CD4-positive, alpha-beta T cell treated with Interferon gamma for 1 hour (primary cell): ENCODE measurements at places on chromosomes 4 and X.

DNA sequence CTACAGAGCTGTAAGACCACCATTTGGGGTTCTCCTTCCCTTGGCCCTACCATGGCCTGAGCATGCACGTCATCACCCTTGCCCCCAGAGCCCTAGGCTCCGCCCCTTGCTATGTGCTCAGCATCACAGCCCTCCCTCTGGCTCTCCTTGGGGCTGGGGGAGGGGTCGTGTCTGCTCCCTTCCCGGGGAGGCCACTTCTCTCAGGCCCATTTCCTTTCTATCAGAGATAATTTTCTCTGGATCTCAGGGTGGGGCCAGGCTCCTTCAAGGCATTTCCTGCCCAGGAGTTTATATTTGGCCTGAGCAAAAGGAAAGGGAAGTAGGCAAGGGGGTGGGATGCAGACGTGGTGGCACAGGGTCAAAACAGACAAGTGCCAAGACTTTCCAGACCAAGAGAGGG lies 55.9 kb downstream of the STARD8 start:
- no peak for DNase-seq

GRCh38 chrX:48936429-48937053 lies 17.7 kb upstream of the PIM2 start:
- DNase-seq: no peak

DNA sequence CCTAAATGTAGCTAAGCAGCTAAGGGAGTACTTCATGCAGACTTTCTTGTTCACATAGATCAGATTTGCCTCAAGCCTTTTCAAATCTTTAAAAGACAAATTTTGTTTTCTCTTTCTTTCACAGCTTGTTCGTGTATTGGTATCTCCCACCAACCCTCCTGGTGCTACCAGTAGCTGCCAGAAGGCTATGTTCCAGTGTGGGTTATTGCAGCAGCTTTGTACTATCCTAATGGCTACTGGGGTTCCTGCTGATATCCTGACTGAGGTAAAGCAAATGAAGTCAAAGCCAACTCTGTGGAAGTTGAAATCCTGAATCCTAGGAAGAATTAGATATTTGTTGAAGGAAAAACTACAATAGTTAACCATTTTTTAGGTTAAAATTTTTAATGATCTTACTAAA lies 62.6 kb downstream of the USO1 start:
- DNase-seq: no peak

DNA sequence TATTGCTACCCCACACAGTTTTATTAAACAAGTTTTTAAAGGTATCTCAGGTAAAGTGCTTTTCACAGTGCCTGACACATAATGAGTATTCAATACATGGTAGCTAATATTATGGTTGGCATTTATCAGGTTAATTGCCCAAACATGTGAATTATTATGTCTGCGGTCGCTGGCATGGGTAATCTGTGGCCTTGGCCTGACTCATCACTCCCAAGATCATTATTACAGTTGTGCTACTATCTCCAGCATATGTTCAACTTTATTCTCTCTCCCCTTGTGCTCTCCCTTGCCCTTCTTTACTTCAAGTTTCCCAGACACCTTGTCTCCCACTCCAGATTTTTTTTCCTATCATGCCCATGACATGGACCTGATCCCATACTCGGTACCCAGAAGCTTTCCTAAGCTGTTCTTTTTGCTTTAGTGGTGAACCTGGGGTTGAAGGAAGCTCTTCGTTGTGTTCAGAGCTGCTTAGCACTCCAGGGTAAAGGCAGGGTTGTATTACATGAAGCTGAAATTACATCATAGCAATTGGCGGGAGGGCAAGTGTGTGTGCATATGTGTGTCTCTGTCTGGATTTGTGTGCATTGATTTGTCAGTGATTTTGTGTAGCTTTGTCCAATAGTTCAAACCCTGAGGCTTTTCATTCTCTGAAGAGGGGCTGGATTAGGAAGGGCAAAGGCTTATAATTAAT lies 176.5 kb upstream of the NRK start:
- DNase-seq: no peak

DNA sequence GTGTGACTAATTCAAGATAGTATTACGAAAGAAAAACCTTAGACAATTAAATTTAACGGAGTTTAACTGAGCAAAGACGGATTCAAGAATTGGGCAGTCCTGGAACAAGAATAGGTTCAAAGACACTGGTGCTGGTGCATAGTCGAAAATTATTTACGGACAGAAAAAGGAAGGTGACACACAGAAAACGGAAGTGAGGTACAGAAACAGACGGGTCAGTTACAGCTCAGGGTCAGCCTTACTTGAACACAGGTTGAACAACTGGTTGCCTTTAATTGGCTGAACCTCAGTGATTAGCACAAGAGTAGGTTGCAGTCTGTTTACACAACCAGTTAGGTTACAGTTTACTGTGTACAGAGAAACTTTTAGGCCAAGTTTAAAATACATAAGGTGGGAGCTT lies 31.5 kb downstream of the KLHL8 start:
- no peak for DNase-seq

DNA sequence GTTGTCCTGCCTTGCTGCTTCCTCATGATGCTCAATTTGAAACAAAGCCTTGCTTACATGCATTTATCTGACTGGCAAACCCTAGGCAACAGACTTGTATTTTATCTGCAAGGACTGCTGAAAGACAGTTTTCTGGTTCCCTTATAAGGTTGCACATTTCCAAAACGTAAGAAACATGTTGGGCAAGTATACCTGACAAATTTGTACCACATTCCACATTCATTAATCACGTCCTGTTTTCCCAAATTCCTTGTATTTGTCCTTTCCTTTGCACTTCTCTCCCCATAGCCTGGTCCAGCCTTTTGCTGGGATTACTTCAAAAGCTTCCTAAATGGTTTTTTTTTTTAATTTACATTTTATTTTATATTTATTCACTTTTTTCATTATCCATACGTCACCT lies 310.1 kb downstream of the PPP3CA start:
- no peak for DNase-seq

- DNase-seq: no peak
Observed at GRCh38 chr4:129345609-129346008, 249.7 kb downstream of the C4orf33 start.

DNA sequence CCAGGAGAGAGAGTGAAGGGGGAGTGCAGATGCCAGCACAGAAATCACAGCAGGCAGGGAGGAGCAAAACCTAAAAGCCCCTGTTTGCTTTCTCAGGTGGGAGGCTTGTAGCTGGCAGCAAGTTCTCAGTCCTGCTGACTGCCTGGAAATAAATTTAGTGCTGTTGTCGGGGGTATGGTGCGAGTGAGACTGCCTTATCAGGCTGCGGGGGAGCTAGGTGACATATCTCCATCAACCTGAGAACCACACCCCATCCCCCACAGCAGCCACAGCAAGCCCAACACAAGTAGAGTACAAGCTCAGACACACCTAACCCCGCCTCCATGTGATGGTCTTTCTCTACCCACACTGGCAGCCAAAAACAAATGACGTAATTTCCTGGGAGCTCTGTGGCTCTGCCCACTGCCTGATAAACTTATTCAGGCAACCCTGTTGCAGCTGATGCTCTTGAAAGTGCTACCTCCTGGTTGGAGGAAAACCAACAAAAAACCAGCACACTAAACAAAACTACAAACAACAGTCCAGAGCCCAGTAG lies 953.4 kb upstream of the NDST4 start:
- no peak for DNase-seq

- DNase-seq: no peak
Observed at GRCh38 chr4:105400901-105401677, 72.8 kb downstream of the PPA2 start.

GRCh38 chrX:79096145-79096556 lies 48.3 kb upstream of the GPR174 start:
- no peak for DNase-seq

GRCh38 chr4:36038491-36038890 lies 205.8 kb downstream of the ARAP2 start:
- no peak for DNase-seq

- no peak for DNase-seq
Observed at GRCh38 chrX:132118358-132118757, 9.5 kb downstream of the FRMD7 start.

DNA sequence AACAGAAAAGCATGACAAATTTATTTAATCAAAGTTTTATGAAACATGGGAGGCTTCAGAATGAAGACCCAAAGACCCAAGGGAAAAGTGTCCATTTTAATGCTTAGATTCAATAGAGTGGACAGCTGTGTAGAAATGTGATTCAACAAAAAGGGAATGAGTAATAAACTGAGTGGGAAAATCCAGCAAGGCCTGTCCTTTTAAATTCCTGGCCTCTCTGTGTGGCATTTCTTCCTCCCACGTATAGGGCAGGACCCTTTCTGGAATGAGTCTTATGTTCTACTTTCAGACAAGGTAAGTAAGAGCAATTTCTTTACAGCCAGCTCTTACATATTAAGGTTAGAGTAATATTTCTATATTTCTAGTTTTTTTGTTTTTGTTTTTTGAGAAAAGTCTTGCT lies 14.5 kb downstream of the AASDH start:
- DNase-seq: no peak

- no peak for DNase-seq
Observed at GRCh38 chrX:13250826-13251580, 68.8 kb downstream of the ATXN3L start.

- DNase-seq: no peak
Observed at GRCh38 chr4:190020790-190021717, 6.0 kb downstream of the FRG2 start.

- no peak for DNase-seq
Observed at GRCh38 chr4:141216002-141216761, 4.5 kb upstream of the ZNF330 start.

GRCh38 chr4:159035570-159035969 lies 67.3 kb upstream of the RAPGEF2 start:
- no peak for DNase-seq

- DNase-seq: no peak
Observed at GRCh38 chr4:53055274-53055673, 193.2 kb downstream of the RASL11B start.

DNA sequence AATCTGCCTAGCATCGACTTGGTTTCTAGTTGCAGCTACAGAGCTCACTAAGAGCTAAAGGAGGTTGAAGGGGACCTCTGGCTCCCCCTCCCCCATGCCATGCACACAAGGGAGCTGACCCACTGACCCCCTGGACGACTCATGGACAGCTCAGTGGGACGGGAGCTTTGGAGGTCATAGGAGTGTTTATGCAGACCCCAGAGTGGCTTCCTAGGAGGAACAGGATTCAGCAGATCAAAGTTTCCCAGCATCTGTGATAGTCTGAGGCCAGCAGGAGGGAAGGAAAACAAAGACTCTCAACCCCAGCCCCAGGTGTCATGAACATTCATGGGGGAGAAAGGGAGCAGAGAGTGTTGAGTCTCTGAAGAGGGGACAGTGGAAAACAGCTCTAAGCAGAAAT lies 104.4 kb downstream of the ARSF start:
- no peak for DNase-seq

- no peak for DNase-seq
Observed at GRCh38 chrX:137575596-137576255, 9.8 kb downstream of the ZIC3 start.
